G401 (cell line): ENCODE measurements at places on chromosomes 11 and 22. TPM values are rescaled to one million over a fixed set of nuclear protein-coding genes. Genes with fewer than 3 reads are reported as not detected.

DNA sequence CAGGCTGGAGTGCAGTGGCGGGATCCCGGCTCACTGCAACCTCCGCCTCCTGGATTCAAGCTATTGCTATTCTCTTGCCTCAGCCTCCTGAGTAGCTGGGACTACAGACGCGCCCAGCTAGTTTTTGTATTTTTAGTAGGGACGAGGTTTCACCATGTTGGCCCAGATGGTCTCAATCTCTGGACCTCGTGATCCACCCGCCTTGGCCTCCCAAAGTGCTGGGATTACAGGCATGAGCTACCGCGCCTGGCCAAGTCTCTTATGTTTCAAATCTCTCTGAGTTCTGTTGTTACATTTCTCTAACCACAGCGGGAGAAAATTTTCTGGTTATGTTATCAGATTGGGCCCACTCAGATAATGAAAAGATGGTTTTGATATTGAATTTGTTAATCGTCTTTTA lies 10.1 kb downstream of the CEP57 start:
- DNase-seq = no peak

GRCh38 chr11:103944251-103944940 lies 92.0 kb upstream of the DDI1 start:
- DNase-seq = no peak

DNA sequence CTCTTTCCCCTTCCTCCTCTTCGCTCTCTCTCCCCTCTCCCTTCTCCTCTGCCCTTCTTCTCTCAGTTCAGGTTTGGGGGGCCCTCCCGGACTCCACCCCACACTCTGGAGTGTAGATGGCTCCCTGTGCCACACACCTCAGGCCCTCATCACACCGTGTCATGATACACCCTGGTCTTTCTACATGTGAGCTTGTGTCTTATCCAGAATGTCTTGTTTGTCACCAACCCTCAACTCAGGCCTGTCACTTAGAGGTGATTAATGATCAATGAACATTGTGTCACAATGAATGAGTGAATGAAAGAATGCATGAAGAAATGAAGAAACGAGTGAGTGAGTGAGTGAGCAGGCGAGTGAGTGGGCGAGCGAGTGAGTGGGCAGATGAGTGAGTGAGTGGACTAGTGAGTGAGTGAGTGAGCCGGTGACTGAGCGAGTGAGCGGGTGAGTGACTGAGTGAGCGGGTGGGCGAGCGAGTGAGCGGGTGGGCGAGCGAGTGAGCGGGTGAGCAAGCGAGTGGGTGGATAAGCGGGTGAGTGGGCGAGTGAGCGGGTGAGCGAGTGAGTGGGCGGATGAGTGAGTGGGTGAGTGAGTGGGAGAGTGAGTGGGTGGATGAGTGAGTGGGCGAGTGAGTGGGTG lies 33.8 kb downstream of the CAPN1 start:
- DNase-seq = no peak

DNA sequence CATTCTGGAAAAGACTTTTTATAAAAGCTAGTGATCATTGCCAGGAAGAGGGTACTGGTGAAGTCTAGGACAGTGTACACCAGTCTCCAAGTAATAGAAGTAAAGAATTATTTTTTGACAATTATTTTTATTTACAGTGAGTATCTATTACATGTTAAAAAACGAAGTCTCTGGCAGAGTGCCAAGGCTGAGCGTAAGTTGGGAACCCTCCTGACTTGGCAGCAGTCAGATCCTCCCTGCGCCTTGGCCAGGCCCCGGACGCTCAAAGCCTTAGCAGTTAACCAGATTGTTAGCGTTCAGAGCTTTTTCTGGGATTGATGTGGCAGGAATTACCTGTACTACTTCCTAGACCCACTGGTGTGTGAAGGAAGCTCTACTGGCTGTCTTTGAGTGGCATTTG lies 38.1 kb upstream of the CTTN start:
- no peak for DNase-seq

DNA sequence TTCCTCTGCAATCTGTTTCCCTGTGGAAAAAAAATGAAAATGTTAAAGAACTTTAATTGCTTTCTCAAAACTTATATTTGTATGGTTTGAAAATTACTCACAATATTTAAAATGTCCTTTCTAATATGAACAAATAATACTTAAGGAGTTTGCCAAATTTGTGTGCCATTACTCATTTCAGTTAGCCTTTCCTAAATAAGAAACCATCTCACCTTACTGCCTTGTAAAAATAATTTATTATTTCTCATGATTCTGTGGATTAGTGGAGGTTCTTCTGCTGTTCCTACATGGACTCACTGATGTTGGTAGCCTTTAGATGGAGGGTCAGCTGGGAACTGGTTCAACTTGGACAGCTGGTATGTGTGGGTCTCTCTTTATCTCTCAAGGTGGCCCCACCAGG lies 428.6 kb downstream of the CNTN5 start:
- DNase-seq = no peak

DNA sequence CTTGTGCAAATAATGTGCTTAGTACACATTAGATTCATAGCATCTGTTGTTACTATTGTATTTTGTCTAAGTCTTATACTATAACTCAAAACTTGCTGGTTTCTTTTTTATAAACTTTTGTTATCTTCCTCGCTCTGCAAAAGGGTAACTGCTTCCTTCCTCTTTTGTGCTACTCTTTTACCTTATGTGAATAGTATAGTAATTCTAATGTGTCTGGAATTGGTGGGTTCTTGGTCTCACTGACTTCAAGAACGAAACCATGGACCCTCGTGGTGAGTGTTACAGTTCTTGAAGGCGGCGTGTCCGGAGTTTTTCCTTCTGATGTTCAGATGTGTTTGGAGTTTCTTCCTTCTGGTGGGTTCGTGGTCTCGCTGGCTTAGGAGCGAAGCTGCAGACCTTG lies 563.1 kb upstream of the LUZP2 start:
- DNase-seq = no peak

DNA sequence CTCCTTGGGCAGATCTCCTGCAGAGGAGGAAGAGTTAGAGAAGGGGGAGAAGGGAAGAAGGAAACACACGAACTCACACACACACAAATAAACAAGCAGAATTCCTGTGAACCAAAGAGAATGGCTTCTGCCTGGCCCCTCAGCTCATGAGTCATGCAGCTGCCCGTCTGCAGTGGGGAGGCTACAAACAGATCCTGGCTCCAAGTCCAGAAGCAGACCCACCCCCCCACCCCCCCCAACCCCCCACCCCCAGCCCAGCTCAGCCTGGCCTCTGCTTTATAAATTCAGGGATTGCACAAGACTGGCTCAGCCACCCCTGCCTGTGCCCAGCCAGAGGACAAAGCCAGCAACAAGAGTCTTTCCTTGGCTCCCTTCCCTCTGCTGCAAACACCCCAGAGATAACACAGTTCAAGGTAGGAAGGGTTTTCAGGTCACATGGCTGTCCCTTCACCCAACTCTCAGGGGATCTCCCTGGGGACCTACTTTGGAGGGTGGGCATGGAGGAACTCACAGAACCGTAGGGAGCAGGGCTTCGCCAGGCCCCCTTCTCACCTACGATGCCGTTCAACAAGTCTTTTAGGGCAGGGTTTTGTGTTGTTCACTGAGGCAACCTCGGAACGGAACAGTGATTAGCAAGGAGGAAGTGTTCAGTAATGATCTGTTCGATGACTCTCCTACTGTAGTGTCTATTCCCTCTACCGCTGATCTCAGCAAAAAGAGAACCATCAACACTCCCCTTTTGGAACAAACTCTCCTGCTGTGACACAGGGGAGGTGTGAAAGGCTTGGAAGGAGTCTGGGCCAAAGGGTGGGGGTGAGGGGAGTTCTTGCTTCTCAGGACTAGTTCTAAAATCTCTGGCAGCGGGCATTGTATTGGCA lies 35.5 kb downstream of the RPL27A start:
- no peak for DNase-seq

DNA sequence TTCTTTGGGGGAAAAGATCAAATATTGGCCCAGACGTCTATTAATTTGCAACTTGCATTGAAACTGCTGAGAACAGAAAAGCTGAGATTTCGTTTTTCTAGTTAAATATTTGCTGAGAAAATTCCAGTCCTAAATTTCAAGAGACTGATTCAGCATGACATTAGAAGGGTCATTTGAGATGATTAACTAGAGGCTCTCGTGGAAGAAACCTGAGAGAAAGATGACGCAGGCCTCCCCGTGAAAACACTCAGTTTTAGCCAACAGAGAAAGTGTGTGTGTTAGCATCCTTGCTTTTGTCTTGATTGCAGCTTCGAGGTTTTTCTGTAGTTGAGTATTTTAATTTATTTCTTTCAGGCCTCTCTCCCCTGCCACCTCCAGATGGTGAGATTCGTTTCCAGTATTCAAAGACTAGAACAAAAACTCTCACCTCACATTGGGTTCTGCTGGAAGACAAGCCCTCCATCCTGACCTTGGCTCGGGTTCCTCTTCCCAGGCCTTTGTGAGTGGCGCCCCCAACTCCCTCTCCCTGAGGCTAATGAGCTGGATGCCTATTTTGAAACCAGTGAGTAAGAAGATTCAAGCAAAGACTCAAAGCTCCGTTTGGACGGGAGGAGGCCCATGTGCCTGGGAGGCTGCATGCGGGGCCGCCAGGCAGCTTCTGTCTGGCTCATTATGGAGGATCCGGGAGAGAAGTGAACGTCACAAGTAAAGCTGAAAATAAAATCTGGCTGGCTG lies 52.4 kb downstream of the CELSR1 start:
- no peak for DNase-seq

- DNase-seq = no peak
Measured at GRCh38 chr11:70364178-70364577, 34.2 kb upstream of the CTTN start.

GRCh38 chr11:75565221-75565814 lies 3.3 kb downstream of the SERPINH1 start:
- no peak for DNase-seq

GRCh38 chr11:26088391-26088790 lies 243.5 kb upstream of the ANO3 start:
- DNase-seq = no peak

GRCh38 chr11:65473278-65473860 lies 25.5 kb upstream of the MALAT1 start:
- no peak for DNase-seq

GRCh38 chr11:106668147-106668546 lies 350.1 kb downstream of the GUCY1A2 start:
- no peak for DNase-seq

DNA sequence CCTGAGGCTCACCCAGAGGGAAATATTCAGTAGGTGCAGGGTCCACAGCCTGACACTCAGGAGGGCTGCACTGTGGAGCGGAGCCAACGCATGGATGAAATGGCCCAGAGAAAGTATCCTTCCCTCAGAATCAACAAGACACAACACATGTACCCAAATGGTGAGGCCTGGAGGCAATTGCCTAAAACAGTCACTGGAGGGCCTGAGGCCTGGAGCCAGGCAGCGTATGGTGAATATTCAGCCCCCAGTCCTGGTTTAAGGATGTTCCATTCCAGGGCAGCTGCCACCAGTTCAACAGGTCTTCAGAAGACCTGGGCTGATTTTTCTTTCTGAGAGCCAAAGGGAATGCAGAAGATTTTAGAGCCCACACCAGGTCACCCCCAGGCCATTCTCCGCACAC lies 264.8 kb downstream of the INSC start:
- no peak for DNase-seq

GRCh38 chr11:68661014-68661413 lies 23.3 kb upstream of the GAL start:
- no peak for DNase-seq

GRCh38 chr11:119602745-119603373 lies 126.1 kb downstream of the NECTIN1 start:
- DNase-seq = no peak

- peak; percentile 63 for DNase-seq
Measured at GRCh38 chr11:63920126-63920938, 3.4 kb upstream of the RCOR2 start.

DNA sequence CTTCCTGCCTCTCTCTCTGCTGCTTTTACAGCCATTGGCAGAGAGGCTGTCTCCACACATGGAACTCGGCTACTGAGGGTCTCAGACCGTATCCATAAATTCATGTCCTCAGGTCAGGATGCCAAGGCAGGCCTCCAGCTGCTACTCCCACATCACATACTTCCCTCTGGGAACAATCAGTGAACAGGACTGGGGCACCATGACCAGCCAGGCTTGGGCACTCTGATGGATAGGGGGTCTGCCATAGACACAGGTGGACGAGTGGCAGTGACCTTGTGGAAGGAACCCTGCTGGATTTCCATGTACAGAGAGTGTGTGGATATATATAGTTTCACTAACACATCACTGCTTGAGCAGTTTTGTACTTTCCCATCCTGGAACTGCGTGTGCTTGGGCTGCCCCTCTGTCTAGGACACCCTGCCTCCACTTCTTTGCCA lies 97.7 kb upstream of the PARVA start:
- DNase-seq = no peak

GRCh38 chr11:128573638-128574037 lies 13.7 kb downstream of the ETS1 start:
- no peak for DNase-seq

GRCh38 chr22:42648368-42649245 lies 585 bp downstream of the CYB5R3 start:
- peak; percentile 29 for DNase-seq

GRCh38 chr22:28332410-28332809 lies 347.2 kb downstream of the TTC28 start:
- DNase-seq = no peak

DNA sequence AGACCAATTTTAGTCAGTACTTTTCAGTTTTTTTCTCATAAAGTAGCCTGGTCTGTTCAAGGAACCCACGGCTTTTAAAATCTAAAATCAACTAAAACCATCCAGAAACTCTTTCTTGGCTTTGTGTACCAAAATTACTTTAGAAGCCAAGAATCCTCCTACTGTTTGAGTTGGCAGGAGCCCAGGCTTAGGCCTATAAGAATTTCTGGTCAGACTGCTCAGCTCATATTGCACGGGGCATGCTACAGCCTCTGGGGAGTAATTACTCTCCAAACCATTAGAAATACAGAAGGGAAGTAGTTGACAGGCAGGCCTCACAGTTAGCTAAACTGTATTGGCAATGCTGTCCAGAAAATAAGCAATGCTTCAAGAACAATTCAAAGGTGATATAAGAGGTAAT lies 1862.9 kb upstream of the RAG2 start:
- peak; percentile 0 for DNase-seq

GRCh38 chr11:2812371-2812991 lies 73.1 kb downstream of the CDKN1C start:
- DNase-seq = no peak

- DNase-seq = no peak
Measured at GRCh38 chr11:3184732-3185347, 19.7 kb upstream of the OSBPL5 start.

Gene SLC22A6
- not detected in 2 replicates for total RNA-seq

Gene SMC1B
- not detected in 2 replicates for total RNA-seq

Gene ABTB2
- total RNA-seq = 1.8 and 2.9 TPM in 2 replicates

Gene CBX7
- 7.9 and 9.6 TPM in 2 replicates for total RNA-seq

Gene RASSF7
- total RNA-seq = 43.1 and 107 TPM in 2 replicates

Gene CSRP3
- not detected in 2 replicates for total RNA-seq

Gene CEND1
- 0.74 and 0.95 TPM in 2 replicates for total RNA-seq

Gene FAT3
- total RNA-seq = under 0.01 TPM in 1 of 2 replicates, not detected in the other
